ENCODE measurements at places on chromosomes 1 and 21.

GRCh38 chr1:12336413-12336812 is 106.6 kb downstream of the VPS13D start:
- peak; percentile 53 for DNase-seq

DNA sequence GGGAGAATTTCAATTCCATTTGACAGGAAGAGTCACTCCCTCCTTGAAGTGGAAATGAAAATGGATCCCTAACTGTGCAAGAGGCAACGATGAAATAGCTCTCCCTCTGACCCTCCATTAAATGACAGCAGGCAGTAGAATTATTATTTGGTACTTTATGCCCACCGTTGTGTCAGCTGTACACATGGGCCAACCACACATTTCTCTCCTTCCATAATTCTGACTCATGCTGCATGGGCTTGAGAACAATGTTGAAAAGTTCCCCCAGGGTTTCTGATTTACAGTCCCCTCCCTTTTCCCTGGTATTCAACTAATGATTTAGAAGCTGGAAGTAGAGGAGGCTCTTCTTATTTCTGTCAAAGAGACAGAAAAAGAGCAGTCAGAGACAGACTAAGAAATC is 103.5 kb downstream of the RGS7 start:
- DNase-seq = peak; percentile 4

- DNase-seq = no peak
Measured at GRCh38 chr1:2911421-2912178, 109.7 kb upstream of the ACTRT2 start.

DNA sequence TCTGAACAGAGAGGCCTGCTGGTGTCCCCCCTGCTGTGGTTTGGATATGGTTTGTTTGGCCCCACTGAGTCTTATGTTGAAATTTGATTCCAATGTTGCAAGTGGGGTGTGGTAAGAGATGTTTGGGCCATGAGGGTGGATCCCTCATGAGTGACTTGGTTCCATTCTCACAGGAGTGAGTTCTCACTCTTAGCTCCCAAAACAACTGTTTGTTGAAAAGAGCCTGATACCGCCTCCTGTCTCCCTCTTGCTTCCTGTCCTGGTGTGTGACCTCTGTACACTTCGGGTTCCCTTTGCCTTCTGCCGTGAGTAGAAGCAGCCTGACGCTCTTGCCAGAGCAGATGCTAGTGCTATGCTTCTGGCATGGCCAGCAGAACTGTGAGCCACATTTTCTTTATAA is 60.5 kb downstream of the C21orf91 start:
- no peak for DNase-seq

- DNase-seq = peak; percentile 35
Measured at GRCh38 chr1:231724876-231725647, 98.5 kb downstream of the DISC1 start.
